ENCODE measurements at places on chromosomes 2 and 18.
A peak's percentile ranks its signal among the peaks of the same experiment; 100 is the strongest.

- no peak for DNase-seq
These were observed 12.4 kb upstream of the ANKRD44 start for GRCh38 chr2:197322724-197323720.

DNA sequence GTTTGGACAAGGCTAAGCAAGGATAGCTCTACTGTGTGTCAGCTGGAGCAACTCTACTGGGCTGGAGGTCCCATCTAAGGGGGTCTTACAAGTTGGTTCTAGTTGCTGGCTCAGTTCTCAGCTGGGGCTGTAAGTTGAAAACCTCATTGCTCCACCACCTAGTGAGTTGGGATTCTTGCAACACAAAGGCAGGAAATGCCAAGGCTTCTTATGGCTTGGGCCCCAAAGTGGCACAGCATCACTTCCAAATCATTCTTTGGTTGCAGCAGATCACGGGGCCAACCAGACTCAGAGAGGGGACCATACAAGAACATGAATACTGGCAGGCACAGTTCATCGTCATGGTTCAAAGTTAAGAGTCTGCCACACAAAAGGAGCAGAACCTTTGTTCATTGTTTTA lies 332.7 kb downstream of the LRRTM1 start:
- DNase-seq, result no peak

- no peak for DNase-seq
These were observed 143.4 kb downstream of the NCKAP5 start for GRCh38 chr2:133424876-133425275.

GRCh38 chr2:204299766-204300165 lies 245.5 kb upstream of the PARD3B start:
- no peak for DNase-seq

DNA sequence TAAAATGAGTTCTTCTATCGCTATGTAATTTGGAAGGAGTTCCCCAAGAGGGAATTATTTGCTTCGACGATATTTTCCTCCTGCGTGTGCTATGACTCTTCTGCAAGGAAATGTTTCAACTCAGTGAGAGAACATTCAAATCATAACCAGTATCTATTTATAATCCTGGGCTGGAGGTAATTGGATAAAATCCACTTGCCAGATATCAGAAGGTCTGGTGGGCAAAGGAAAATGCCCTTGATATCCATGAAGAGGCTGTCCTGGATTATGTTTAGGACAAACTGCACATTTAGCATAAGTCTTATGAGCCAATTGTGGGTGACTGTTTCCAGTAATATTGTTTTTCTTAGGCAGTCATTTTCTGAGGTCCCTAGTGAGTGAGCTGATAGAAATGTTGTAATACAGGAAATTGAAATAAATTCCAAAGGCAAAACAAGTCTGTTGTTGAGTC lies 17.7 kb downstream of the RPIA start:
- DNase-seq, result peak; percentile 6

DNA sequence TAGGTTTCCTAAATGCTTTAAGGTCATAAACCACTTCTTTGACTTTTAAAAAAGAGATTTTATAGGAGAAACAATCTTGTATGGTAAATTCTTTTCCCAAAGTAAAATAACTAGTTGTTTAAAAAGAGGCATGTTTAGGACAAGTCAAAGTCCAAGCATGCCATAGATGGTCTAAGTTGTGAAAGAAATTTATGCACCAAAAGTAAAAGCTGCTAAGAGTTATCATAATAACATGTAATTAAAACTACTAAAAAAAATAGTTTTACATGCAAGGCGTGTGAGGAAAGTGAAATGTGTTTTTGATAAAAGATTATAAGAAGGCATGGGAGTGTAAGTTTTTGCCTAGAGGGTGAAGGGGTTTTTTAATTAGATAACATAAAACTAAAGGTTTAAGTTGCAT lies 22.5 kb downstream of the FAM210A start:
- DNase-seq, result no peak
